NCI-H1105 treated with DMSO at 0.1 percent for 48 hours (cell line): ENCODE measurements at places on chromosomes 3 and 15.

- DNase-seq = no peak
Observed at GRCh38 chr3:108487439-108487838, 23.0 kb downstream of the MYH15 start.

DNA sequence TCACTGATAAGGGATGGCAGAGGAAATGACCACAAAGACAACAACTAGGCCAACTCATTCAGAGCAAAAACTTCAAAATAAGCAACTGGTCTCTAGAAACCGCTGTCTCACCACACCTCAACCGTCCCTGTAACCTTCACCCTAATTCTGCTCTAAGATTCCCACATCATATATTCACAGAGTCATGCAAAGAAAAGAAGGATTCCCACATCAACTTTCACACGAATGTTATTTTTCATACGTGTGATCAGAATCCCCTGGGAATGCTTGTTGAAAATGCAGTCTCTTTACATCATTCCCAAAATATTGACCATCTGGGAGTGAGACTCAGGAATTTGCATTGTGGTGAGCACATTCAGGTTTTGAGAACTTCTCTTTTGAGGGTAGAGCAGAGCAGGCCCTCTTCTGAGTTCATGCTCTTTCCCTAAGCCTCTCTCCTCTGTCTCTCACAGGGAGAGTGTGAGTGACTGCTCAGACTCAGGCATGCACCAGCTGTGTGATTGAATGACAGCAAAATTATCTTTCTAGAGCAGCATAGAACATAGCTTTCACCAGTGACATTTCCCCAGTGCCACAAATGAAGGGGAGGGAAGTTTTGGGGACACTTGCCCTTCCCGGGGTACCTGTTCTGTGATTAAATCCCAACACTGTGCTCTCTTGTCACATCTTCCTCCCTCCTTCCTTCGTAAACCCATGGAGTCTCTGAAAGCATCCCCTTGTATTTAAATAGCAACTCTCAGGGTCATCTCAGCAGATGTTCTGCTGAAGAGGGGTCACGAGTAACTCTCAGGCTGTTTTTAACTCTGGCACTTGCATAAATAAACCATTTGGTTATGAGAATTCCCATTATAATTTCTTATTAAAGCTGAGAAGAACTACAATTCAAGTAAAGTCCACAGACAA, 170.9 kb downstream of the PLCL2 start:
- DNase-seq = no peak

DNA sequence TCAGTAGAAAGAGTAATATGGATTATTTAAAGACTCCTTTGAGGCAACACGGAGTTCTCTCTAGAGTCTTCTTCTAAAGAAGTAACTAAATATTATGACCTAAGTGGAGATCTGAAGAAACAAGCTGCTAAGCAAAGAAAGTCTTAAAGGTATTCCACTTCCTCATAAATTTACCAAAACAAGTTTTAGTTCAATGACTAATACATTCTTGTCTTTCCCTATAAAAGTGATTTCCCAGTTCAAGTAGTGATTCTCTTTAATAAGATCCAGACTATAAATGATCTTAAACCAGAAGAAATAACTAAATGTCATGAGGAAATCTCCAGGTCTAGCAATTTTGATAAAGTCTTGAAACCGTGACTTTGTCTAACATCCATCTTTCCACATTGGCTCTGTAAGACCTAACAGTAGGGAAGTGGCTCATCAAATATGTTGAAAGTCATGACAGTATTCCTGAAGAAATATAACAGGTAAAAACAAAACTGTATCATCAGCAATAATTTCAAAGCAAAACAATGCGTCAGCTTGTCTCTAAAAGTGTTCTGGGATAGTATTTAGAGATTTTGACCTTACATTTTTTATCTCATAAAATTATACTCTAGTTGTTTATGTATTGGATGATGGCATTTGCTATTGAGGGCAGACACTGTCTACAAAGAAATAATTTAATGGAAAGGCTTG, 51.8 kb upstream of the NEDD4 start:
- no peak for DNase-seq

DNA sequence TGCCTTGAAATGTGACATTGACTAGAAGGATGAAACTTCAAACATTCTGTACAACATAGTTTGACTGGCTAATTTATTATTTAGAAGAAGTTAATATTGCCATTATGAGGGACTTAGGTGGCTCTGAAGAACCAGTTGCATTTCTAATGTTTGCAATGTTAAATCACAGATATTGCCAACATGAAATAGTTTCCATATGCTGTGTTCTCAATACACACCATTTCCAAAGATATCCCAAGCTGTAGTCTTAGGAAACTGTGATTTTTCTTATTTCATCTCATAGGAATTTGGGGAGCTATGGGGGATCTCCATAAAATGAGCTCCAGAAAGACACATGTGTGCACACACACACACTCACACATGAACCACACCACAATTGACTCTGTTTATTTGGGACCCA, 36.3 kb downstream of the ALG1L2 start:
- DNase-seq = no peak

GRCh38 chr3:74314696-74315095, 299.8 kb downstream of the CNTN3 start:
- no peak for DNase-seq

GRCh38 chr3:115233021-115233420, 85.9 kb upstream of the ZBTB20 start:
- no peak for DNase-seq

- no peak for DNase-seq
Observed at GRCh38 chr3:56962206-56962605, 98.3 kb upstream of the SPATA12 start.

GRCh38 chr15:40768521-40769273, 1.1 kb upstream of the C15orf62 start:
- no peak for DNase-seq

DNA sequence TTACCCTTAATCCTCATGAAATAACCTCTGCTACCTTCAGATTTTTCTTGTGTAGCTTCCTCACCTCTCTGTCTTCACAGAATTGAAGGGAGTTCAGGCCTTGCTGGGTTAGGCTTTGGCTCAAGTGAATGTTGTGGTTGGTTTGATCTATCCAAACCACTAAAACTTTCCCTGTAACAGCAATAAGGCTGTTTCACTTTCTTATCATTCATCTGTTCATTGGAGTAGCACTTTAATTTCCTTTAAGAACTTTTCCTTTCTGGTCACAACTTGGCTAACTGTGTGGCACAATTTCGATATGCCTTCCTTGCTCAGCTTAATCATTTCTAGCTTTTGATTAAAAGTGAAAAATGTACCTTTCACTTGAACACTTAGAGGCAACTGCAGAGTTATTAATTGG, 129.8 kb downstream of the NR1I2 start:
- DNase-seq = no peak

DNA sequence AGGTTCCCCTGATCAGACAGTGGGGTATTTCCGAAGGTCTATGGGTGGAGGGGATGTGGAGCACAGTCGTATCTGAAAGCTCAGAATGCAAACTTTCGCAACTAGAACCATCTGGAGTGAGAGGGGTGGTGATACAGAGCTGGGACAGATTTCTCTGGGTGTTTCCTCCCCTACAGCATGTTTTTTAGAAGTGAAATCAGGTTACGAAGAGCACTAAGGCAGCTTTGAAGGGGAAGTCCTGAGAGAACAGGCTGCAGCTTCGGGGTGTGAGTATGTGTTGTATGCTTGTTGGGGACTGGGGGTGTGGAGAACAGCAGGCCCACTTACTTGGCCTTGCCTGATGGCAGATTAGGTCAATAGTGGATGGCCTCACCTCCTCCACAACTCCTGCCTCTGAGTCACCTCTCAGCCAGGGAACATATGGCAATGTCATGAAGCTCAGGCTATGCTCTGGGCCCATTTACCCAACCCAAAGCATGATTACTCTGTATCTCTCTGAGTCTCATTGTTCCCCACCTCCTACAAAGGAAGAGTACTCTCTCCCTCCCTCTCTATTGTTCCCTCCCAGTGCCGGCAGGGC, 107.2 kb upstream of the RASGRP1 start:
- no peak for DNase-seq

DNA sequence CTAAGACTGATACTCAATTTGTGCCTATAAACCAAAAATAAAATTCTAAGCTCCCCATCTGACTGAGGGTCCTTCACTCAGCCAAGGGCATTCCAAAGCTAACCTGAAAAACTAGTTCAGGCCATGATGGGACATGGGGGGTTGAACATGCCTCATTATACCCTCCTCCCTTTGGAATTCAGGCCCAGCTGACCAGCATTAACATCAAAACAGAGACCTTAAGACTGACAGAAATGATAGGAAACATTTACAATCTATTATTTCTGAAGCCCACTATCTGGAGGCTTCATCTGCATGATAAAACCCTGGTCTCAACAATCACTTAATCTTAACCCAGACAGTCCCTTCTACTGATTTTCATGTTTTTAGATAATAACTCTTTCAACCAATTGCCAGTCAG, 140.4 kb downstream of the ANO10 start:
- DNase-seq = no peak

DNA sequence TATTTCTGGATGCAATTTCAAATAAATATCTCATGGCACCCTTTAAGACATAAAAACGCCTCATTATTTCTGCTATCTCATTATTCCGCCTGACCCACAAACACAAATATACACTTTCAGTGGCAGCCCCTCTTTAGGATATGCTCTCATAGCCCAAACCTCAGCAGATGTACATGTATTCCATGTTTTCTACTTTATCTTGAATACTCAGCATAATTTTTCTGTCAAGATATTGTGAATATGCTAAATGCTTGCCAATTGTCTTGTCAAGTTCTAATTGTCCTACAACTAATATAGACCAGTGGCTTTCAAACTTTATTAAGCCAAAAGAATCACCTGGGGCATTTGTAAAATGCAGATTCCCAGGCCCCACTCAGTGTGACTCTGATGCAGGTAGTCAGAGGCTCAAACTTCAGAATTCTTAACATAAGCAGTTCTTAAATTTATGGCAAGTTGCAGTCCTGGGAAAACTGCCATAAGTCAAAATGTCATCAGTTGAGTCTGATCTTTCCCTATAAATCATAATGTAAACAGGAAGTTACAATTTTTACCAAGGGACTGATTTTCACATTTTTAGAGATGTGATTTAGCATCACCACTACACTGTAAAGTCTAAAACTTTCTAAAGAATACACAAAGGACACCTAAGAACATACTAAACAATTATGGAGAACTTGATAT, 135.1 kb downstream of the TBL1XR1 start:
- no peak for DNase-seq

GRCh38 chr3:153355559-153355958, 193.5 kb downstream of the RAP2B start:
- no peak for DNase-seq

GRCh38 chr3:178518660-178519396, 17.4 kb upstream of the KCNMB2 start:
- no peak for DNase-seq

DNA sequence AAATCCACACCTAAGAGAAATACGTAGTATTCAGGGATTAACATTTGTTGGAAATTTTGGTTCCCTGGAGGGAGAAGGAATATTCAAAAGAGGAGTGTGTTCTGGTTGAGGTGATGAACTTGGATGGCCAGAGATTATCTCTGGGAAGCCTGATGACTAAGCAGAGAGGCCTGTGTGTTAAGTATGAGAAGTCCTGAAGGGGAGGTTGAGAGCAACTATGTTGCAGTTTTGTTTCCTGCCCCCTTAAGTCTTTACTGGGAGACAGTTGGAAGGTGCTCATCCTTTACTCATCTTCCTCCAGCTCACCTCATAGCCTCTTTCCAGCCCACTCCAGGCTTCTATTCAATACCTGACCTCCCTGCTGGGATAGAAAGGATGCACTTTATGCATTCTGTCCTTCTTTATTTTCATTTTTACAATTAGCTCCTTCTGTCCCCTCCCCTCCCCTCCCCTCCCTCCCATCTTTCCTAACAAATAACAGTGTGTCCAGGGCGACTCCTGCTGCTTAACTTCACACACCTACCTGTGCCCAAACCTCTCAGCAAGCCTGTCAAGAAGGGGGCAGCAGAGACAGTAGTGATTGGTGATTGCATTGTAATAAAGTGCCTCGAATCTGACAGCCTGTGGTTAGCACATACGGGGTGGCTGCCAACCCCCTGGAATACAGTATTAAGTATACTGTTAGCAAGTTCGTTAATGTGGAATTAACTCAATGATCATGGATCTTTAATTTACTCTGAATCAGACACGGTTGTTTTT, 11.9 kb downstream of the RAP2B start:
- DNase-seq = no peak

DNA sequence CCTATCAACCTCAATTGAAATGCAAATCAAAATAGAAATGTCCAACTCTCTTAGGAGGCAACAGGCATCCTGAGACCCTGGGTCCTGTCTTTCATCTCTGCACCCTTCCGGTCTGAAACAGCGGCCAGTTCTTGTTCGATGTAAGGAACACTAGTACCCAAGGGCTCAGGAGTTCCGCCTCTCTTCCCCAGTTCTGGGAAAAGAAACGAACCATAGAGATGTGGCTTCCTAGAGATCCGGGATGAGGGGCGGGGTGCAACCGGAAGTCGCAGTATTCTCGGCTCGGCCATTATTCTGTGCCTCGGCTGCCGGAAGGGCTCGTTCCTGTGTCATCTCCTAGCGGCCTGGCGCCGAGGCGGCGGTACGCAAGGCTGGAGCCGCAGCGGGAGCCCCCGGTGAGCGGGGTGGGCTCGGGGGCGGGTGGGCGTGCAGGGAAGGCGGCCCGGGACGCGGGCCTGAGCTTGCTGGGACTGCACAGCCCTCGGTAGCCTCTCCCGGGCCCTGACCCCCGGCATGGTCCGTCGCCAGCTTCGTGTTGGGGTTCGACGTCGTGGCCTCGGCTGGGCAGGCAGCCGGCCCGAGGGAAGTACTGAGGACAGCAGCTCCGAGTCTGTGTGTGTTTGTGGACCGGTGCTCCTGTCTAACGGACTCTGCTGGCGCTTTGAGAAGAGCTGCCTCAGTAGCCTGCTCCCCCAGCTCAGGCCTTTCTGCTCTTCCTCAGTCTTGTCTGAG, at the start of gene ZNF197:
Gene ZNF197 (plus strand): TSS at position 288 of the 732 bp plus-strand sequence. CDS start 4,119 bp downstream, outside the sequence.
- peak; percentile 80 for DNase-seq

GRCh38 chr3:15271785-15272381, 60.5 kb downstream of the SH3BP5 start:
- no peak for DNase-seq

DNA sequence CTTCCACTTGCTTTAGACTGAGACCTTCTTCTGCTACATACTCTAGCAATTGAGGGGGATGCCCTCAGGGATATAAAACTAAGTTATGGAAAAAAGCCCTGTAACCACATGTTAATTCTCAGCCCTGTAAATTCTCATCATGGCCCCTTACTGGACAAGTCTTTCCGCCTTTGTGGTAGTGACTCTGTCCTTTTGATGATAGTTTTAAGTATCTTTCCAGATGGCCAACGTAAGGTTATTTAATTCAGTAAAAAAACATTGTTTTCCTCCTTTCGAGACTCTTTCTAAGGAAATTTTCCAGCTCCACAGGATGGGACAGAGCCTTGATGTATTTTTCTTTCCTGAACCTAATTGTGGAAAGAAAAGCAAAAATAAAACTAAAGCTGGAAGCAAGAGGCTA, 25.3 kb upstream of the TM4SF4 start:
- DNase-seq = no peak

DNA sequence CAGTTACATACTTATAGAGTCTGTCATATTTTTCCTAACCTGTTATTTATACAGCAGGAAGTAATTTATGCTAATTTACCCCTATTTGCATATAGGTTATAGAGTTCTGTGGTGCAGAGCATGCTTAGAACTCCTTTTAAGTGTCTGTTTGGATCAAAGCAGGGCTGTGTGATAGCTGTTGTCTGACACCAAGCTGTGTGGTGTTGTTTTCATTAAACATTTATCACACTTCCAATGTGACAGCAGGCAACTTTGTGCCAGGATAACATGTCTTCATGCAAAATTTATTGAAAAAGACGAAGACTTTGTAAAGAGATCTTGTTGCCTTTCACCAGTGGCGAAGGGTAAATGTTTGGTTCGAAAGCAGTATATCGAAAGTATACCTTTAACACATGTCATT, 100.2 kb downstream of the RSRC1 start:
- no peak for DNase-seq
